ENCODE measurements at places on chromosomes 1 and 21. TPM values are rescaled to one million over a fixed set of nuclear protein-coding genes. Genes with fewer than 3 reads are reported as not detected.

DAP3 gene
- total RNA-seq, result 125 TPM

TSPAN1 gene
- 1.2 TPM for total RNA-seq

NUP210L gene
- 0.06 TPM for total RNA-seq

DENND1B gene
- 12.7 TPM for total RNA-seq

OPRD1 gene
- total RNA-seq, result not detected

PDPN gene
- total RNA-seq, result 182 TPM

PLEKHA6 gene
- 4.3 TPM for total RNA-seq

SYPL2 gene
- total RNA-seq, result 2.3 TPM

ANXA9 gene
- total RNA-seq, result 5.6 TPM

ATP1A4 gene
- total RNA-seq, result 0.47 TPM

S100A14 gene
- total RNA-seq, result 0.50 TPM

OR6K2 gene
- not detected for total RNA-seq

ABCG1 gene
- total RNA-seq, result 9.8 TPM

RNU1-3 gene
- under 0.01 TPM for total RNA-seq

CEP85 gene
- total RNA-seq, result 4.3 TPM

C1orf174 gene
- total RNA-seq, result 20.2 TPM

ETV3L gene
- total RNA-seq, result not detected

XCL2 gene
- total RNA-seq, result not detected

LRRC71 gene
- total RNA-seq, result not detected

SAMSN1 gene
- 35.9 TPM for total RNA-seq

ADGRB2 gene
- total RNA-seq, result 2.2 TPM

IFNLR1 gene
- 1.1 TPM for total RNA-seq

SLAMF9 gene
- 1.0 TPM for total RNA-seq

PCSK9 gene
- total RNA-seq, result 0.56 TPM

RGS8 gene
- 0.84 TPM for total RNA-seq

CASZ1 gene
- 7.3 TPM for total RNA-seq

AGMAT gene
- total RNA-seq, result 0.65 TPM

OR14K1 gene
- total RNA-seq, result not detected

All from omental fat pad (tissue), 4 donors.